Activated naive CD8-positive, alpha-beta T cell treated with anti-CD3 and anti-CD28 coated beads for 36 hours (primary cell): ENCODE measurements at places on chromosomes 2 and 18.

- DNase-seq: no peak
These were observed 843.0 kb downstream of the DPP10 start for GRCh38 chr2:115285416-115285815.

DNA sequence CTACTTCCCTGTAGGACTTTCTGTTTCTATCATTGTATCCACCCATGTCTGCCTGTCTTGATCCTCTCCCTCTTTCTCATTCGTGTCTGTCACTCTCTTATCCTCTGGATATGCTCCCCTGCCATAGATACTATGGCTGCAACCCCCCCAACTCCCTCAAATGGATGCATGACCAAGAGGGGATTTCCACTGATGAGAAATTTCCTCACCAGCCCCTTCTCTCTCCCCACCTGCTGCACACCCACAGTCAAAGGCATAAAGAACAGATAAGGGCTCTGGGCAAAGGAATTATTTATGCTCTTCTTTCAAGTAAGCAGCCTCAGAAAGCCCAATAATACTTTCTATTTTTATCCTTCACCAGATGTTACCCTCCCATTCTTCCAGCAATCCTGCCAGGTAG, 121.3 kb downstream of the FOXI3 start:
- DNase-seq: no peak

GRCh38 chr2:49770919-49771318, 616.6 kb upstream of the FSHR start:
- DNase-seq: peak; percentile 1

DNA sequence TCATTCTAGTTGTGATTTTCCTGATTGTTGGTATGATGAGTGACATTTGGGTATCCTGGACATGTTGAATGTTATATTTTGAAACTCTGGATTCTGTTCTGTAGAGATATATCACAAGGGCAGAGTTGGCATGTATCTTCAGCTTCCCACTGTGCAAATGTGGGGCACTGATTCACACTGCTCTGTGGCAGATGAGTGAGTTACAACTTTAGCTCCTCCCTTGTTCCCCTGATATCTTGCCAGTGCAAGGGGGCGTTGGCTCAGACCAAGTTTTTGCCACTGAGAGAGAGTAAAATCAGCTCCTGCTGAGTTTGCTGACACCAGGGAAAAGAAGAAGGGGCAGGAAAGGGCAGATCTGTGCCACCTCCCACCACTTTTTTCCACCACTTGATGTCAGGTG, 199.6 kb upstream of the MMADHC start:
- no peak for DNase-seq

- DNase-seq: no peak
These were observed 267.0 kb downstream of the STK39 start for GRCh38 chr2:167980439-167980838.

DNA sequence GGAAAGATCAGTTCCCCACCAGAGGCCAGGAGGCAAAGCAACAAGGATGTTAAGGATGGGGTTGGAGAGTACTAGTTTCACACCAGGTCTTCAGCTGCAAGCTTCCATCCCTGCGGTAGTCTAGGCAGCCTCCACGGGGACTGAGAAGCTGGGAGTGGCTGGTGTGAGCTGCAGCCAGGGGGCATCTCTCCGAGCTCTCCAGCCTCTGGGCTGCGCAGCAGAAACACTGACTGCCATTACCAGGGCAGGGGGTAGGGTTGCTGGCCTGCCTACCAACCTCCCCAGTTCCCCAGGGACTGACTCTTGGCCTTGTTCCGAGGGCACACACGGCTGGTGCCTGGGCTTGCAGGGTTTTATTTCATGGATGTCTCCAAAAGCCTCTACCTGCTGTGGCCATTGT, 15.9 kb downstream of the GATA6 start:
- no peak for DNase-seq

DNA sequence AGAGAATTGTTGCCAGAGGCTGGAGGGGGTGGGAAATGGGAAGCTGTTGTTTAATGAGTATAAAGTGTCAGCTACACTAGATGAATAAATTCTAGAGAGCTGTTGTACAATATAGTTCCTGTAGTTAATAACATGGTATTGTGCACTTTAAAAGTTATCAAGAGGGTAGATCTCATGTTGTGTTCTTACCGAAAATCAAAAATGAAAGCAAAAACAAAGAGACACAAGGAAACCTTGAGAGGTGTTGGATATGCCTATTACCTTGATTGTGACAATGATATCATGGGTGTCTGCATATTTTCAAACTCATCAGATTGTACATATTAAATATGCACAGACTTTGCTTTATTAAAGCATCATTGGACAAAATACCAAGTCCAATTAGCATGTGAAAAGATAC, 43.2 kb downstream of the SCG2 start:
- DNase-seq: no peak

DNA sequence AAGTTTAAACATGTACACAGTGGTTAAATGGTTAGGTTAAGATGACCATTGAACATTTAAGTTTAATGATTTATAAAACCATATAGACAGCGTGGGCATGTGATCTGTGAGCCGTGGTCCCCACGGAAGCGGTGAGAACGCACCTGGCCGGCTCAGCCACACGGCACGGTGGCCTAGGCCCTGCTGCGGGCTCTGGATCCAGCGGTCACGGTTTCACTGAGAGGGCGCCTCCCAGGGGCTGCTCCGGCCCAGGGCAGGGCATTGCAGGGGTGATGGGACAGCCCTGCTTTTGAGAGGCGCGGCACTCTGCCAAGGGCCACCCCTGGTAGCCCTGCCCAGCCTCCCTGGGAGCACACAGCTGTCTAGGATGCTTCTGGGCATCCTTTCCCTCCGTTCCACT, 124.9 kb downstream of the RGPD3 start:
- DNase-seq: no peak

- no peak for DNase-seq
These were observed 135.1 kb upstream of the ID2 start for GRCh38 chr2:8546612-8547283.
